ENCODE measurements at places on chromosomes 3 and 15.

GRCh38 chr3:162096874-162097273 is 600.3 kb downstream of the OTOL1 start:
- no peak for DNase-seq

GRCh38 chr3:50575372-50575771 is 6.0 kb downstream of the HEMK1 start:
- DNase-seq = no peak

- no peak for DNase-seq
Observed at GRCh38 chr3:13582366-13583250, 33.7 kb downstream of the FBLN2 start.

- DNase-seq = no peak
Observed at GRCh38 chr3:106943071-106943470, 434.2 kb upstream of the CCDC54 start.

DNA sequence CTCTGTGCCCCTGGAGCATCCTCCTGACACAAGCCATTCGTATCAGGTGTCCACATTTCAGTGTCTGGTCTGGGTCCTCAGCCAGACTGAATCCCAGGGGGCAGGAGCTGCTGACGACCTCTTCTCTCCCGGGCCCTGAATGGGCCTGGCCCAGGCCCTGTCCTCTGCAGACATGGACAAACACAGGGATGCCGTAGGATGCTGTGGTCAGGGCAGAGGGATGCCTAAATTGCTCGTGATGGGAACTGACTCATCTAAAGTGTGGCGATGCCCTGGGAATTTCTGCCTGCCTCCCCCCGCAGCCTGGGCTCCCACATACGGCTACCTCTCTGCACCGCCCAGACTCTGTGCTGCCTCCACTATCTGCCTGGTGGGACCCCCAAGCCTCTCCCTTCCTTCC is 58.5 kb upstream of the CTSH start:
- DNase-seq = peak; percentile 21

DNA sequence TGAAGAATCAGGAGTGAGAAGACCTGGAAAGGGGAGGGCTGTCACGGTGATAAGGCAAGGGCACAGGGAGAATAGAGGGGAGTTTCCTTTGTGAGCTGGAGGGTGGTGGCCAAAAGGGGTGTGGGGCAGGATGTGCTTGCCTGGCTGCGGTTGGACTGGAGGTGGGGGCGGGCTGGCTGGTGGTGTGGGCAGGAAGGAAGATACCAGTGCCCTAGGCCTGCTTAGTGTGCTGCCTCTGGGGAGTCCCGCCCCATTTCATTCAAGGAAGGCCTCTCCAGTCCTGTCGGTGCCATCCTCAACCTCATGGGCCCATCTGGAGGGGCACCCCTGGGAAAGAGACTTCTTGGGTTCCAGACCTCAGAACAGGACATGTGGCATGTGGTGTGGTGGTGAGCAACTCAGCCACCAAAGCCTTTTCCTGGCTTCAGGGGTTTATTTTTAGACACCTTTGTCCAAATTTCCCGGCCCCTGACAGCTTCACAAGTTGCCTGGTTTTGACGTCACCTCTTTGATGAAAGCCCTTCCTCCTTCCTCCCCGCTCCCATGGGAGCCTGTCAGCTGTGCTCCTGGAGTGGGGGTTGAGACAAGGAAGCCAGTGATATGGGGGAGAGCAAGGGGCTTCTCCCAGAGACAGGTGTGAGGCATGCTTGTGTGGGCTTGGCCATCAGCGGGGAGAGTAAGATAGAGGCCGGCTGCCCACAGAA is 15.6 kb downstream of the TEX264 start:
- peak; percentile 31 for DNase-seq

GRCh38 chr3:15667484-15667883 is 65.9 kb downstream of the BTD start:
- DNase-seq = no peak

- DNase-seq = no peak
Observed at GRCh38 chr15:63025460-63025859, 17.1 kb upstream of the TPM1 start.

DNA sequence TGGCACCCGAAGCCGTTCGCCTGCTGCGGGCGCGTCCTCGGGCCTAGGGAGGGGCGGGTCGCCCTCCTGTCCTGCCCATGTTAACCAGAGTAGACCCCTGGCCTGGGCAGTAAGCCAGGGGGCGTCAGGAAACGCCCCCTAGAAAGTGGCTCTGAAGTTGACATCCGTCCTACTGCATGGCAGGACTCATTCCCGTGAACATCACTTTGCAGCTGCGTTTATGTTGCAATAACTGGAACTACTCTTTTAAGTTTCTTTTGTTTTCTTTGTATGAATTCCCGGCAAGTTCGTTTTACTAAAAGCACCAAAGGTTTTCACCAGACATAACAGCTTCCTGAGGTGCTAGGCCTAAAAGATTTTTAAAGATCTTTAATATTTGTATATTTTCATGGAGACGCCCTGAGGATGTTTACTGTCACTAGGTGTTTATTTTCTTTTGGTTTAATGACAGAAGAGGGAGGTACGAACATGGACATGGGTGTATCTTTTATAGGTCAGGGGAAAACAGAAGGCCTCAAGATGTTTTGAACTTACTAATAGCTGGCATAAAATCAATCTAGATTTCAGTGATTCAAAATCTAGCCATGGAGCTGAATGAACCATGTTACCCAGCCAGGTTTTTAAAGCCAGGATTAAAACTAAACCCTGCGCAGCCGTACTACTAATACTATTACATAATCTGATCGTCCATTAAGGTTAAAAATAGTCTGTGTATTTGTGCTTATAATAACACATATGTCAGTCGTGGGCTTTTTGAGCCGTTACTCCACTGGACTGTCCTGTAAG is 1.0 kb downstream of the C15orf61 start:
- DNase-seq = peak; percentile 30
